ENCODE measurements at places on chromosomes 6 and 20. TPM values are rescaled to one million over a fixed set of nuclear protein-coding genes. Genes with fewer than 3 reads are reported as not detected.

GRCh38 chr20:43022568-43022967, 167.1 kb downstream of the PTPRT start:
- no peak for DNase-seq

DNA sequence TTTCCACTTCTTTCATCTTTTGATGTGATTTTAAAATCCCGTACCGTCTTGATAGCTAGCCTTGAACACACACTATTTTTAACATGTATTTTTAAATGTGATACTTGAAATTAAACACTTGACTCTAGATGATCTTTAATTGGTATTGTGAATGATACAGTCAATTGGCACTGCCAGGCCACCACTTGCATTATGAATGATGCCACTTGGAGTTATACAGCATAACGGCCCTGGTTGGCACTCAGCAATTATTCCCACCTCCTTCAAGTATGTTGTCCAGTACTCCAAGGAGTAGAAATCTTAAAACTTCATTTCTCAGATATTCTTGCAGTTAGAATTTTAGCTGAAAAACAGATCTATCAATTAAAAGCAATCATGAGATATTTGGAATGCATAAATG, 62.9 kb downstream of the TENT5A start:
- no peak for DNase-seq

DNA sequence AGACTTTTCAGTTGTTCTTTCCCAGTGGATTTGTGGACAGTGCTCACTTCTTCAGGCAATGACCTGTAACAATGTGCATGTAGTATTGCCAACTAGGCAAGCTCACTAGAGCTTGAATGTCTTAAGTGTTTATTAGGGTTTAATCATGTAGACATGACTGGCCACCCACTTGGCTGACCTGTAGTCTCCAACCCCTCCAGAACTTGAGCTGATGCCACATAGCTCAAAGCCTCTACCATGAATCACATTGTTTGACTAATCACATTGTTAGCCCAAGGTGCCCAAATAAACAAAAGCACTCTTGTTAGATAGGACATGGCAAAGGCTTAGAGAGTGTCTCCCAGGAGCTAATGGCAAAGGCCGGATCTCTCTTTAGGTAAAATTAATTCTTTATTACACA, 272.7 kb downstream of the GRIK2 start:
- no peak for DNase-seq

GRCh38 chr20:19780261-19780660, 22.2 kb downstream of the RIN2 start:
- no peak for DNase-seq

- DNase-seq = no peak
Measured at GRCh38 chr20:24951536-24952083, 2.5 kb downstream of the CST7 start.

- no peak for DNase-seq
Measured at GRCh38 chr6:170362121-170362520, 55.6 kb downstream of the FAM120B start.

DNA sequence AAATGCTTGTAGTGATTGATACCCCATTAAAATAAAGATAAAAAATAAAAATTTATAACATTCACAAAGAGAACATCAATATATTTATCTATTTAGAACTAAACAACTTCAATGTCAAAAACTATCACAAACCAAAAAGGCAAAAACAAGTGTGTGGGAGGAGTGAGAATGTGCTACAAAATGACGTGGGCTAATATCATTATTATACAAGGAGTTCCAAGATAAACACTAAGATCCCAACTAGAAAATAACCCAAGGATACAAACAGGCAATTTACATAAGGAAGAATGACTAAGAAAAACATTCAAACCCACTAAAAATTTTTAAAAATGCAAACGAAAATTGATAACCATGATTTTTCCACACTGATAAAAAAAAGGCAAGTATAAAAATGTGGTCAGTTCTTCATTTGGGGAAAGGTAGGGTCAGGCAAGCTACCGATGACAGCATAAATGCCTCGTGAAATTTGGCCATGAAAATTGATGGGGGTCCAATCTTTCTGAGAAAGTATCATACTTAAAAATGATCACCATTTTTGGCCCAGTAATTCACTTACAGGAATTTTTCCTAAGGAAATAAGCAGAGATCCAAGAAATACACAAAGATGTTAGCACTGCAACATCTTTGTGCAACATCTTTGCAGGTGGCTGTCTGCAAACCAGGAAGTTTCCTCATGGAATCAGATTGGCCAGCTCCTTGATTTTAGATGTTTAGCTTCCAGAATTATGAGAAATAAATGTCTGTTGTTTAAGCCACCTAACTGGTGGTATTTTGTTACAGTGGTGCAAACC, 140.2 kb downstream of the TMEM200A start:
- no peak for DNase-seq

- DNase-seq = no peak
Measured at GRCh38 chr6:3135668-3136291, 17.3 kb downstream of the BPHL start.

- no peak for DNase-seq
Measured at GRCh38 chr6:22766979-22767378, 197.6 kb downstream of the HDGFL1 start.

- DNase-seq = peak; percentile 24
Measured at GRCh38 chr6:33812669-33813068, 8.9 kb upstream of the MLN start.

- no peak for DNase-seq
Measured at GRCh38 chr6:121794630-121795029, 359.2 kb downstream of the GJA1 start.

DNA sequence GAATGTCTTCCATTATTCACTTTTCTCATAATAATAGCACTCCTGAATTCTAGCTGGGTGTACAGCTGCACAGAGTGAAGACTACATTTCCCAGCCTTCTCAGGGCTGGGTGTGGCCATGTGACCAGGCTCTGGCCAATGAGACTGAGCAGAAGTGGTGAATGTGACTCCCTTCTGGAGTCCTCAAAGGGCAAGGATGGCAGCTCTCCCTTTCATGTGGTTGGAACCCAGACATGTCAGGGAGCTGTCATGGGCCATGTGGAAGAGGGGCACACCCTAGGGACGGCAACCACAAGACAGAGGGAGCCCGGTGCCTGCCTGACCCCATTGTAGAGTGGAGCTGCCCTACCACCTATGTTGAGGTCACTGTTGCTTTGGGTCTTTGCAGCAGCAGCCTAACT, 312.8 kb upstream of the SULF2 start:
- DNase-seq = no peak

GRCh38 chr6:125747589-125748405, 1.6 kb upstream of the HEY2 start:
- DNase-seq = peak; percentile 69

DNA sequence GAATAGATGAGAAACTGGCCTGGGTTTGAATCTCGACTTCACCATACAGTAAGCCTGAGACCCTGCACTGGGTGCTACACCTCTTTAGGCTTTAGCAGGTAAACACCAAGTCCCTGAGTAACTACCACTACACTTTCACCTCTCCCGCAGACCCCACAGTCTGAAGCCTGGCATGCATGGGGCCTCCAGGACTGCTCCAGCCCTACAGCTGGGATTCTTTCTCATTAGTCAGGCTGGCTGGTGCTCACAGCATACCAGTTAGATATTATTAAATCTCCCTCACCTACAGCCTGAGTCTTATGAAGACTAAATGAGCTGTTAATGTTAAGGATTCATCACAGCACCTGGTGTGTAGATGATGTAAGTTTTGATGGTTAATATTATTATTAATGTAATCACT, 388.7 kb downstream of the ARHGAP18 start:
- no peak for DNase-seq

DNA sequence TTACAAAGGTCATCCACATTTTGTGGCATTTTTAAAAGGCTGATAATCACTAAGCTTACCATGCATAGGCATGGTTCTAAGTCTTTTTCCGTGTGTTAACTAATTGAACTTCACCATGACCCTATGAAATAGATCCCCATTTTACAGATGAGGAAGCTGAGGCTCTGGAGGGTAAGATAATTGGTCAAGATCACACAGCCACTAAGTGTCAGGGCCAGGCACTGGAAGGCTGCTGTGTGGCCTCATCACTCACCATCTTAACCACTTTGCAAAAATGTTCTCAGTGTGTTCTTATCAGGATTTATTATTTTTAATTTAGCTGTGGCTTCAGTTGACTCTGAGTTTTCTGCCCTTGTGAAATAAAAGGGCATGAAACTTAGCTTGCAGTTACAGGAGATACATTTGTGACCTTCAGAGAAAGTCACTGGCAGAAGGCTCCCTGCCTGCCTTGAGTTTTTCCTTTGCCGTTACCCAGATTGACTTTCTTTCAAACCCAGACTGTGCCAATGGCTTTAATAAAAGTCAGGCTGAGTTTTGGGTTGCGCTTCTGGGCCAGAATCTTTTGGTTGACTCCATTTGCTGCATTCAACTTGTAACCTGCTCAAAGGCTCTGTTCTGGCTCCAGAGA, 82.0 kb downstream of the EZR start:
- no peak for DNase-seq

DNA sequence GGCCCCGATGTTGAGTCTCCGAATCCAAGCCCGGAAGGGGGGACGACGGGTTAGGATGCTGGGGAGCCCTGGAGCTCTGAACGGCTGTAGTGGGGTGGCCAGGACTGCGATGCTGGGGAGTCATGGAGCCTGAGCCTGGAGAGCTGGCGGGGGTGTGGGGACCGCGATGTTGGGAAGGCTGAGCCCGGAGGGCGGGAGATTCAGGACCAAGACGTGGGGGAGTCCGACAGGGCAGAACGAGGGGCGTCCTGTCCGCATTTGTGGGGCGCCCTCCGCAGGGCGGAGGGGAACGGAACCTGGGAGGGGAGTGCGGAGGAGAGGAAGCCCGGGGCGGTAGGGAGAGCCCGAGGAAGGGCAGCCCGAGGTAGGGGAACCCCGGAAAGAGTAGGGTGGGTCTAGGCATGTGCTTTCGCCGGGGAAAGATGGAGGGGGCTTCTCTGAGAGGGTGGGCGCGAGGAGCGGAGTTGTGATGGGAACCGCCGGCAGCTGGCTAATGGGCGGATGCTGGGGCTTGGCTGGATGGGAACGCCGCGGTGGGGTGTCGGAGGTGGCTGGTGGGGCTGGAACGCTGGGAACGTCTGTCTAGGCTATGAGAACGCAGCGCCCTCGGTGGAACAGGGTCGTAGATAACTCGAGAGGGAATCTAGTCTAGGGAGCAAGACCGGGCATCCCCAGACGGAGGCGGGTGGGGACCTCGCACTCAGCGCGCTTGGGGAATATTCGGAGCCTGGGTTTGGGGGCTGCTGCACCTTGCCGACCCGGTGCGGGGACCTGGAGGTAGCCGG, 684 bp downstream of the PAQR8 start:
- peak; percentile 71 for DNase-seq

- DNase-seq = no peak
Measured at GRCh38 chr6:96104910-96105309, 89.1 kb downstream of the FUT9 start.

GRCh38 chr6:137349856-137350830, 131.0 kb upstream of the IFNGR1 start:
- DNase-seq = no peak

DNA sequence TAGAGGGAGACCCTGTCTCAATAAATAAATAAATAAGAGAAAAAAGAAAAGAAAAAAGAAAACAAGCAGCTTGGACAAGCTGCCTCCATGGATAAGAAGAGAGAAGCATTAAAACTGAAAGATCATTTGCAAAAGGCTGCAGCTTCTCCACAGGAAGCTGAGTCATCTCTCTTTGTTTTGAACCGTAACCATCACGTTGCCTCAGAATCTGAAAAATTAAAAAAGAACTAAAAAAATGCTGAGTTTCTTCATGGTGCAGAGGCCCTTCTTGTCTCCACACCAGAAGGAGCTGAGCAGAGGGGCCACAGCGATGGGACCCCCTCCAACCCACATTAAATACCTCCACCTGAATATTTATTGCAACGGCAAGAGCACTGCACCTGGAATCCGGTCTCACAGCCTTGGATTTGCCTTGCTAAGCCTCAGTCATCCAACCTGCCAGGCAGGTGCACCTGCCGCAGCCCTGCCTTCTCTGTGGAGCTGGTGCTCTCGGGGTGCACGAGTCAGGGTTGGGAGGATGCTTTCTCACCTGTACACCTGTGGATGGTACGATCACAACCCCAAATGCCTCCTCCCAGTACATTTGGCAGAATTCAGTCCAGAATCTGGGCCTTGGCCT, 28.1 kb downstream of the TOX2 start:
- DNase-seq = peak; percentile 20

- DNase-seq = peak; percentile 31
Measured at GRCh38 chr6:18501663-18502013, 114.5 kb downstream of the RNF144B start.

DNA sequence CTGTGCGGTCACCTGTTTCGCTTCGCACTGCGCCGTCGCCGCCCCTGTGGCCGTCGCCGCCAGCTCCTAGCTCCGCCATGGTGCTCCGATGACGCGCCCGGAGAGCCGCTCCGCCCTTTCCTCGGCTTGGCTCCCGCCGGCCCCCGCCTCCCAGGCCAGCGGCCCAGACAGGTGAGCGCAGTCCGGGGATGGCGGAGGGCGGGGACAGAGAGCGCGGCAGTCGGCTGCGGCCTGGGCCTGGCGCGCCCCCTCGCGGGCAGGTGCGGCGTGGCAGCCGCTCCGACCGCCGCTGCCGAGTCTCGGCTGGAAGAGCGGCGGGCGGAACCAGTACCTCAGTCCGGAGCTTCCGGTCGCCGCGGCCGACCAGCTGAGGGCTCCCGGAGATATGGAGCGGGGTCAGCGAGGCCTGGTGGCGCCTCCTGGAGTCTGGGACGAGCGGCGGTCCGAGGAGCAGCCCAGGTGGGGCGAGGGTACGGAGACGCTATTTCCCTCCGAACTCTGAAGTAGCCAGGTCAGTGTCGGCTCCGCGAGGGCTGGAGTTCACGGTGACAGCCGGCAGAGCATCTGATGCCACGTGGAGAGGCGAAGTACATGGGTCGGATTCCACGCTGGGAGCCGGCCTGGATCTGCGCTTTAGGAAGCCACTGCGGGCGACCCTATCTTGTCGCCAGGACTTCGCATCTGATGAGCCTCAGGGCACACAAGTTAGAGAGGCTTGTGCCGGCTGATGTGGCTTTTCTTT, at the start of gene MAP7:
MAP7 (minus strand) TSS at position 93 of the 742 bp plus-strand sequence; CDS start at position 79, 14 bp downstream.
- DNase-seq = peak; percentile 75

- no peak for DNase-seq
Measured at GRCh38 chr6:48985025-48985424, 478.0 kb downstream of the MMUT start.

DNA sequence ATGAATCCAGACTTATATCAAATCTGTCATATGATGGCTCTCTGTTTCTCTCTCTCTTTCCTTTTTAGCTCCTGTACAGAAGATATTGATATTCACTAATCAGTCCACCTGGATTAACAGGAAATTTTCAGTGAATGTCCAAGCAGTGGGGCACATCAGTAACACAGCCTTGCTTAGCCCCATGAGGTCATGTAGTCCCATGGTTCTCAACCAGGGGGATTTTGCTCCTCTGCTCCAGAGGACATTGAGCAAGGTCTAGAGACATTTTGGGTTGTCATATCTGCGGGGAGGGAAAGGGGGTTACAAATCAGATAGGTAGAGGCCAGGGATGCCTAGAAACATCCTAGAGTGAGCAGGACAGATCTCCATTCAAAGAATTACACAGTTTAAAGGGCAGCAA, 810 bp downstream of the GSTA1 start:
- no peak for DNase-seq

- no peak for DNase-seq
Measured at GRCh38 chr6:81093051-81093450, 659.4 kb downstream of the TENT5A start.

The PGM3 gene
- 6.9 TPM for polyA plus RNA-seq

The GSTA3 gene
- polyA plus RNA-seq = not detected

The MCHR2 gene
- polyA plus RNA-seq = not detected

The OR12D1 gene
- polyA plus RNA-seq = not detected

The MAS1 gene
- not detected for polyA plus RNA-seq

The TRIM27 gene
- polyA plus RNA-seq = 47.1 TPM

The CDH26 gene
- polyA plus RNA-seq = 1.8 TPM

The LPA gene
- not detected for polyA plus RNA-seq

Data from B cell (primary cell).